ENCODE measurements at places on chromosomes 3 and 15.

GRCh38 chr15:91559066-91559465, 294.4 kb upstream of the SLCO3A1 start:
- DNase-seq: no peak

DNA sequence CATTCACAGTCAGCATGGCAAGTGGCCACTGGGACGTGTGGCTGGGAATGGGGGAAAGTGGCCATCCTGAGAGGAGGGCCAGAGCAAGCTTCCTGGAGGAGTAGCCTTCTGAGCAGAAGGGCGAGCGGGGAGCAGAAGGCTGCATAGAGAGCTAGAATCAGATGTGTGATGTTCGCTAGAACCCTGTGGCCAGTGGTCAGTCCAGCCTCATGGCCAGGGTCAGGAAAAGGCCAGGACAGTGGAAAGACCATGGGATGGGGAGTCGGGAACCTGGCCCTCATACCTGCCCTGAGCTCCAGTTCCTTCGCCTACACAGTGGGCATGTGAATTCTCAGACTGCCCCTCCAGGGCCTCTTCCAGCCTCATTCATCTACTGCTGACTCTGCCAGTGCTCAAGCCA, 102.4 kb downstream of the DNAJB8 start:
- no peak for DNase-seq

DNA sequence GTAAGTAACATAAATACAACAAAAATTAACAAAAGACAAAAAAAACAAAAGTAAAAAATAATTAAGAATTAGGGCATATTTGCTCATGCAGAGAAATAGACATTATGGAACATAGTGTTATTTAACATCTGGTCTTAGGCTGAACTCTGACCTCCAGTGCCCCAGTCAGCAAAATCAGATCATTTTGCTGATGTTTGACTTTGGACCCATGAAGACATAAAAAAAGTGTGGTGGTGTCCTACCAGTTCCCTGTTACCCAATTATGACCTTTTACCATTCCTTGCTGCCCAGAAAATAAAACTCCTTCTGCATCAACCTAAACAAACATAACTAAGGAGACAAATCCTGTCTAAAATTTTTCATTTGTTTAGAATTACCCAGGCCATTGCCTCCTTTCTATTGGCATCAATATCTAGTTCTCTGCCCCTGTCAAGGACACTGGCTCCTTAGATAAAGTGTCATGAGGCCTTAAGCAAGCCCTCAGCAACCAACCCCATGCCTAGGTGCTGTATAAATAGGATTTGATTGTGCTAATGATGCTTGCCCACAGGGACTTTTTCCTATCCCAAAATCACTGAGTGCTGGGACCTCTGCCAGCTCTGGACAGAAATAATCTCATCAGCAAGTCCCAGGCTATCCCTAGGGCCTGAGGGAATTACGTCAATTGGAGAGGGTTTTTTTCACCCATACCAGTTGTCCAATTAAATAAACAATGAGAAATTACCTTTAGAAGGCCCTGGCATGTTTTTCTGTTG, 334.5 kb upstream of the UMPS start:
- DNase-seq: no peak

DNA sequence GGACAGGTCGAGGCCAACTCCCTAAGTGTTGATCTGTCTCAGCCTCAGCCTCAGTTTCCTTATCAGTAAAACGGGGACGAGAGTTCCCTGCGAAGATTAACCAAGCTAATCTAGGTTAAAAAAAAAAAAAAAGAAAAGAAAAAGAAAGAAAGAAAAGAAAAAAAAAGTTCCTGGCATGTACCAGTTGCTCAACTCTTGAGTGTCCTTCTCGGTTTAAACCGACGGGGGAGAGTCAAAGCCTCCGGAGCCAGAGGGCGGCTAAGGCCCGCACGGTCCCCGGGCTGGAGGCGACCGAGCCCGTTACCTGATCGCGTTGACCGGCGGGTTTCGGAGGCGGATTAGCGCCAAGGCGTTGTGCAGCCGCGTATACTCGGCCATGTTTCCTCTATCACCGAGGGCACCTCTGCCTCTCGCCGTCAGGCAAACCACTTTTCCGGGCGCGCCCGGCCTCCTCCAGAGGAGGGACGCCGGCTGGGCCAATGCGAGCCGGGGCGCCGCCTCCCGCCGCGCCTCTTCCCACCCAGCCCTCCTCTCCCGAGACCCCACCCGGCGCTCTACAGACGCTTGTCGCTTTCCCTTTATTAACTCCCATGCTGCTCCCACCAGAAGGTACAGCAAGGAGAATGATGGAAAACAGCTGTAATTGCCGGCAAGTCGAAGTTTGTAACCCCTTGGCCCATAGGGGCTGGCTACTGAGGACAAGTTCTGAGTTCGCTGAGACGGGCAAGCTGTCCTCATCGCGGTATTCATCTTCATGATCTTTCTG, at the start of gene EHHADH:
TSS of gene EHHADH (minus strand) at position 405 of the 766 bp plus-strand sequence. CDS start at position 378, 27 bp downstream.
- DNase-seq: peak; percentile 10

DNA sequence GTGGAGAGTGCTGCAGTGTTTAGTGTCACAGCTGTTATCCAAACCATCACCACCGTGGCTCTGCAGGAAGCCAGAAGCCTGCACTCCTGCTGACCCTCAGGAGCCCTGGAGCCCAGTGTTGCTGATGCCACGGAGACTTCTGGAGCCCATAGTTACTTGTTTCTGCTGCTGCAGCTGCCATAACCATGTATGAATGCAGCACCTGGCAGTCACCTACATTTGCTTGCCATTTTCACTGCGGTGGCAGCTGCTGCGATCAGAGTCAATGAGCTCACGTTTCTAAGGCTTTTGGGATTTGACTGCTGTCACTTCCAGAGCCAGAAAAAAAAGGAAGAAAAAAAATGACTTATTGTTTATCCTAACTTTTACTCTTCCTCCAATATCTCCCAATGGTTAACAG, 299.2 kb upstream of the THRB start:
- DNase-seq: no peak

GRCh38 chr3:69692761-69693160, 46.5 kb upstream of the MITF start:
- no peak for DNase-seq

GRCh38 chr3:99332718-99333117, 305.7 kb upstream of the COL8A1 start:
- no peak for DNase-seq

DNA sequence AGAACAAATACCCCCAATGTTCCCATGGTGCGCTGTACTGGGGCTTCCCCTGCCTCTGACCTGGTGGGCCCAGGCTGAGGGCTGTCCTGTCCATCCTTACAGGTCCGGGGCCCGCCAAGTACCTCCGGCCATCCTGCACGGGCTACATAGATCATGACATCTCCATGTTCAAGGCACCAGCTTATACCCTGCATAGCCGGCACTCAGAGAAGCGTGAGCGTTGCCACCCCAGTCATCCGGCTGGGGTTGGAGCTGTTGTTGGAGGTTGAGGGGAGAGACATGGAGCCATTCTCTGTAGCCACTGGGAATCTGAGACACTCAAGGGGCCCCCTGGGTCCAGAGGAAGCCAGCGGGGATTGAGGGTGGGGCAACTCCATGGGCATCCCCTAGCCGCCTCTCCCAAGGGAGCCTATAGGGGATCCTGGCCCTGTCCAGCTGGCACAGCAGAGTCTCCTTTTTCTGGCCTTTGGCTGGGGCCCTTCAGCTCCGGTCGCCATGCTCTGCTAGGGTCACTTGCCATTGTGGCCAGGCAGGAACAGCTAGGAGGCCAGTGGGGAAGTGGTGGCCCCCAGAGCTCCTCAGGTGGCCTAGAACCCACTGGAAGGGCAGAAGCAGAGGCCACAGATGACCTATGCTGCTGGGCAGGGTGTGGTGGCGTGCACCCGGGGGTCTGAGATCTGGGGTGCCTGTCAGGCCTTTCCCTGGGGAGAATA, 12.5 kb upstream of the CSPG4 start:
- no peak for DNase-seq

GRCh38 chr3:131903988-131904415, 130.8 kb downstream of the CPNE4 start:
- DNase-seq: no peak

- DNase-seq: no peak
Observed at GRCh38 chr3:186247821-186248814, 113.9 kb downstream of the DGKG start.

DNA sequence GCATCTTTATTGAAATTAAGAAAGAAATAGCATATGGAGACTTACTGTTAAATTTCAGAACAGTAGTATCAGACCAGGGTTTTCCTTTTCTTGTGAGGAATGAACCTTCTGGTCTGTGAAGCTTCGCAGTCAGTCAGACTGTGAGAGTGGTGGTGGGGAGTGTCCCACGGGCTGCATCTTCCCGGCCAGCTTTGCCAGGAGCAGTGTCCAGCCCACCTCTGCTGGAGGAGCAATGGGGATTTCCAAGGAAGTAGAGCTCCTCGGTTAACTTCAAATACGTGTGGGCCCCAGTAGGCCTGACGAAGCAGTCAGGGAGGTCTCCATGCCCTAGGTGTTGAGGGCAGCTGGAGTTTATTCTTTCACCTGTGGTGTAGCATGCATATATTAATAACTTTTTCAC, 40.9 kb upstream of the FBXL22 start:
- no peak for DNase-seq

- no peak for DNase-seq
Observed at GRCh38 chr3:194158942-194159439, 23.0 kb downstream of the HES1 start.

- DNase-seq: no peak
Observed at GRCh38 chr15:77584201-77584600, 48.5 kb downstream of the LINGO1 start.

DNA sequence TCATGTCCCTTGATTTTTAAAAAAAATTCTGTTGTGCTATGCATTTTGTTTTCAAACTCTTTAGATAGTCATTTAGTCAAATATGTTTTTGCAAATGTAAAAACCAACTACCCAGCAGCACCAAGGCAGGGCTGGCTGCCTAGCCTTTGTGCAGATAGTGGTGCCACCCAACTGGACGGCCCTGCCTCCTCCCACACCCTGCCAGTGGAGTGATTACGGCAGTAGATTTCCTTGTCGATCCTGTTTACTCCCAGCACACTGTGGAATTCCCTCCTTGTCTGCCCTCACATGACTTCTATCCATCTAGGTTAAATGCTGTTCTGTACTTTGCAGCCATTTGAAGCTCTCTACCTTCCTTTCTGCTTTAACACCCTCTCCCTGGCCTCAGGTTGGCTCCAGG, 79.4 kb upstream of the PLXNA1 start:
- no peak for DNase-seq

GRCh38 chr15:74616366-74616939, 817 bp downstream of the CLK3 start:
- DNase-seq: peak; percentile 66

DNA sequence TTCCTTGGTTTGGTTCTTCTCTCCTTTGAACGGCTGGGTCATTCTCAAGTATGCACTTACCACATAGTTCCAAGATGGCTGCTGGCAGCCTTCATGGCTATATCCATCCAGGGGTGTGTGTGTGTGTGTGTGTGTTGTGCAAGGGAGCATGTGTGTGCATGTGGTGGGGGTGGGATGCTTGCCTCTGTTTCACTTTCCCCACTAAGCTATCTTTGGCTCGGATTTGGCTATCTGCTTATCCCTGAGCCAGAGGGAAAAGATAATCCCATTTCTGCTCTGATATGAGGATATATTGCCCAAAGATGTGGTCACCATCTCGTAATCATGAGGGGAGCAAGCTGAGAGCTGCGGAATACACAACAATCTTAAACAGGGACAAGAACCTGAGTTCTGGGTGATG, 26.2 kb downstream of the ANAPC13 start:
- DNase-seq: no peak

- no peak for DNase-seq
Observed at GRCh38 chr3:17656264-17656663, 86.2 kb downstream of the TBC1D5 start.

GRCh38 chr3:139286241-139286640, 57.6 kb upstream of the MRPS22 start:
- DNase-seq: no peak

- DNase-seq: no peak
Observed at GRCh38 chr3:124447845-124448244, 282.4 kb upstream of the UMPS start.

DNA sequence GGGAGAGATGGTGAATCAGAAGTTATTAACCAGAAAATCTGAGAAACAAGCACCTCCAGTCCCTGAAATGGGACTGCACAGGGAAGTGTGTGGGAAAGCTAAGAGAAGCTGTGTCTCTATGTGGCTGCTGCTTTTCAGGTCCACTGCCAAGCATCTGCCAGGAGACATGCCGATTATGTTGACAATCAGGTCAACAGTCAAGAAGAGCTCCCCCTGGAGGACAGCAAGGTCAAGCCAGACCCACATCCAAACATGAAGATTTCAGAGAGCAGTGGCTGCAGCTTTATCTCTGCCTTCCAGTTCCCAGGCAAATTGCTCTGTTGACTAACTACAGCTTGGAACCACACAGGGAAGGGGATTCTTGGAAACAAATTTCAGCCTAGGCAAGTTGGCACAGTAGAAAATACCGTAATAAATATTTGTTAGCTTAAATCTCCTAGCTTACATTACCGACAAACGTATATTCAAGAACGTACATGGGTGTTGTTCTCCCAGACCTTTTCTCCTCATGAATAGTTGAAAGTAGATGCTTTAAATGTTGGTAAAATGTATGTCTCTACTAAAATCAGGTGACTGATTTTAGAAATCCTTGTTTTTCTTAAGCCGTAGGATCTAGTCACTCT, 394.5 kb upstream of the RARB start:
- no peak for DNase-seq

DNA sequence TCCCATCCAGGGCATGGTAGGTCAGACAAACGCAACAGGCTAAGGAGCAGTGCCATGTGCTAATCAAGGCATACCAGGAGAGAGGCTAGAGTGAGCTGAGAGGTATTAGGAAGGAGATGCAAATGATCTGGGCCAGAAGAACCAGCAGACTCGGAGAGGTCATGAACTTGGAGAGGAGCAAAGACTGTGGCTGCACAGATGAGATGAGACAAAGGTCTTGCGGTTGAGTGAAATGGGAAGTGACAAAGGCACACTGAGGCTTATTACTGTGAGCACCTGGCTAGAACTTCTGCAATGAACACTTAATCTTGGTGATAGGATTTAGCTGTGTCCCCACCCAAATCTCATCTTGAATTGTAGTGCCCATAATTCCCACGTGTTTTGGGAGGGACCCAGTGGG, 380.2 kb downstream of the ULK4 start:
- DNase-seq: no peak

DNA sequence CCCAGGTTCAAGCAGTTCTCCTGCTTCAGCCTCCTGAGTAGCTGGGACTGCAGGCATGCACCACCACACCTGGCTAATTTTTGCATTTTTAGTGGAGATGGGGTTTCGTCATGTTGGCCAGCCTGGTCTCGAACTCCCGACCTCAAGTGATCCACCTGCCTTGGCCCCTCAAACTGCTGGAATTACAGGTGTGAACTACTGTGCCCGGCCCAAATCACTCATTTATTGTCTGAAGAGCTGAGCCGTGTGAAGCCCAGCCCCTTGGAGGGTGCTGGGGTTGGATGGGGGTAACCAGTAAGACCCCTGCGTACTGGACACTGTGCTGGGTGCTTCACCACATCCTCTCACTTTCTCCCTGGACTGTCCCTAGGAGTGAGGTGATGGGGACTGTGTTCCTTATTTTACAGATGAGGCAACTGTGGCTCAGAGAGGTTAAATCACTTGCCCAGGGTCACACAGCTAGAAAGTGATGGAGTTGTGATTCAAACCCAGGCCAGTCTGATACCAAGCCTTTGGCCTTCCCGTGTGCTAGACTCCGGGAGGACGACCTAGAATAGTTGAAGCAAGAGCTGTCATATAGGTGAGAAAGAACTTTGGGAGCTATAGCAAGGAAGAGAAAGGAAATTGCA, 41.7 kb upstream of the IREB2 start:
- no peak for DNase-seq

Measured in T-helper 17 cell (primary cell).